Activated T-cell treated with anti-CD3 and anti-CD28 coated beads, Interleukin-2, amount 50 U/mL, for 1 hour (primary cell): ENCODE measurements at places on chromosomes 2 and 18.

GRCh38 chr2:156321243-156321904 is 11.1 kb downstream of the NR4A2 start:
- DNase-seq, result peak; percentile 61

- DNase-seq, result no peak
Observed at GRCh38 chr2:109058191-109058632, 69.2 kb upstream of the EDAR start.

DNA sequence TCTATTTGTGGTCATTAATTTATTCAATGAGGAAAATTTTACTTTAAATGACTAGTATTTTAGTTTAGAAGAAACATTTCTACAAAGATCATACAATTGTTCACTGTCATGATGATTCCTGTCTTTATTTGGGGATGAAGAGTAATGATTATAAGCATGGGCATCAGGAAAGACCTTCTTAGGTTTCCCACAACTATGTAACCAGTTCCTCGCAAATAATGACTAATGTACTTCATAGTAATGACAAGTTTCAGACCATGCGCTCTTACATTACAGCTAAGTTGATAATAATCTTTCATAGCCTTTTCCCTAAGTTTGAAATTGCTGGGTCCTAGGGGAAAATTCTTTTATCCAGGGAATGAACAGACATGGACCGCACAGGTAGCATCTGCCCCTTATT is 90.5 kb downstream of the MYO5B start:
- no peak for DNase-seq

DNA sequence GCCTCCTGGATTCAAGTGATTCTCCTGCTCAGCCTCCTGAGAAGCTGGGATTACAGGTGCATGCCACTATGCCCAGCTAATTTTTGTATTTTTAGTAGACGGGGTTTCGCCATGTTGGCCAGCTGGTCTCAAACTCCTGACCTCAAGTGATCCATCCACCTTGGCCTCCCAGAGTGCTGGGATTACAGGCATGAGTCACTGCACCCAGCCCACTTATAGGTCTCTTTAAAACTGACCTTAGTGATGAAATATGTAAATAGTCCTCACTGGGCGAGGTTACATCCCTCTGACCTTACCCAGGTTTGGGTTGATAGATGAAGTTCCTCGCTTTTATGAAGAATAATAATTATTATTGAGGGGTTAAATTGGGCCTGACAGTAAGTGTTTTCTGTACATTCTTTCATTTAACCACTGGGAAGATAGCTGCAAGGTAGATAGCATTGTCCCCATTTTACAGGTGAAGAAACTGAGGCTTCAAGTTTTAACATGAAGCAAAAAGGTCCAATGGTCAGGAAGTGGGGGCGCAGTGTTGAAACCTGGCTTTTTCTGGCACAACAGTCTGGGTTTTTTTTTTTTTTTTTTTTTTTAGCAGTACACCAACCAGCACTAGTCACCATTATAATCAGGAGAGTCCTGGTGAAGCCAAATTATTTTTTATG is 174.8 kb upstream of the EPAS1 start:
- no peak for DNase-seq

GRCh38 chr2:239267288-239267951 is 133.4 kb downstream of the HDAC4 start:
- DNase-seq, result peak; percentile 83

DNA sequence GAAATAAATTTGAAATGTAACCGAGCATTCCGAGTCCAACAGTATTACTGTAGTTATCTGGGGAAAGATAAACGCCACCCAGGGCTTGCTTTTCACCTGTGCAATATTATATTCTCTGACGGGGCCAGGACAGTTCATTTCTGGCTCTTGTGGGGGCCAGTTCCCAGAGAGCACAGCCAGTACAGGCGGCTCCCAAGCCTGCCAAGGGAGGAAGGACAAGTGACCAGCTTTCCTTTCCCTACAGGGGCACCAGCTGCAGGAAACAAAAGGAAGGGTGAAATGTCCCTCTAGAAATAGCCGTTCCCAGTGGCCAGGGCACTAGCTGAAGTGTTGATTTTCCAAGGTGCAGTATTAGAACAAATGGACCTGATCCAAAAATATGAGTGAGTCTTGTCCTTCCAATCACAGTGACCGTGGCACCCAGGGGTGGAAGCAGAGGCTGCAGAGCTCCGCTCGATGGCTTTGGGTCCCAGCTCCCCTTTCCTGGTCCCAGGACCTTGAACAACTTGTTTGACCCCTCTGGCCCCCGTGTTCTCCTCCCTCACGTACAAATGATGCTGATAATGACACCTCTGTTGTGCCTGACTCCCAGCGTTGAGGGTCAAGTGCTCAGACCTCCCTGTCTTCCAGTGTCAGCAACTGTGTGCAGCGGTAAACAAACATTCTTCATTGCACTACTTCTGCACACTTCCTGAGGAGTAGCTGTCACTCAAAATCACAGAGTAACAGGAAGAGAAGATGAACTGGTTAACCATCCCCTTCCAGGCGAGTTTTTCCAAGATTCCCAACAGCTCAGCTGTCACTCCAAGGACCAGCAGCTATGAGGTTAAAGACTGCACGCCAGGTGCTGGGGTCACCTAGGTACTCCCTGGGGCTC is 40.9 kb downstream of the GYPC start:
- no peak for DNase-seq

DNA sequence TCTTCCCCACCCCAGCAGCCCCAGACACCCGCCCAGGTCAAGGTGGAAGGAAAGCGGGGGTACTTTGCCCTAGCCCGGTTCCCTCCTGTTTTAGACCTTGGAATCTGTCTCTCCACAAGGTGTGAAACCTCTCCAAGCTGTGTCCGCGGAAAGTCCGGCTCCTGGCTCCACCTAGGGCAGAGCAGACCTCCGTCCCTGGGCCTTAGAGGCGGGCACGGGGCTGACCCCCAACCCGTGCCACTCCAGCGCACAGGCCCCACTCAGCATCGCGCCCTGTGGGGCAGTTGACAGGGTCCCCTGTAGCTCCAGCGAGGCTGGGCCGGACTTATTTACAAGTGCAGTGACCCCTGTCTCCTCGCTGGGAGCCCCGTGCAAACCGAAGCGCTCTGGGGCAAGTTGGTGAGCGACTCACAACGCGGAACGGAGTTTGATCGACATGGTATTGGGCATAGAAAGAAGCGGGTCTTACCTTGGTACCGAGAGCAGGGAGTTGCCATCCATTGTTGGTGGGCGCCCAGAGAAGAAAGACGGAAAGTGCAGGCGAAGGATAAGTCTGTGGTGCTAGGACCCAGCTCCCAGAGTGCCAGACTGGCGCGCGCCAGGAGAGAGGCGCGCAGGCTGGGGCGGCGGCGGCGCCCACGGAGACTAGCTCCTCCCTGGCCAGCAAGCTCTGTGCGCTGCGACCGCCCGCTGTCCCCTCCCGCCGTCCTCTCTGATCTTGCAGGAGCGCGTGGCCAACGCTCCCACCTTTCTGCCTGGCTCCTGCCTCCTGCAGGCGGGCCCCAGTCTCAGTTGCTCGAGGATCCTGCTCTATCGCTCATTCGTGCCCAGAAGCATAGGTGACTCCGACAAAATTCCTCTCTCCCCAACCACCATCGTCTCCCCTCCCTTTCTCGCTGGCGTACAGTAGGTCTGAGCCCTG is at the start of gene SPHKAP:
TSS of gene SPHKAP (minus strand) at position 590 of the 922 bp plus-strand sequence. CDS start at position 501, 89 bp downstream.
- no peak for DNase-seq

GRCh38 chr18:12410081-12410481 is 2.4 kb downstream of the PRELID3A start:
- no peak for DNase-seq

DNA sequence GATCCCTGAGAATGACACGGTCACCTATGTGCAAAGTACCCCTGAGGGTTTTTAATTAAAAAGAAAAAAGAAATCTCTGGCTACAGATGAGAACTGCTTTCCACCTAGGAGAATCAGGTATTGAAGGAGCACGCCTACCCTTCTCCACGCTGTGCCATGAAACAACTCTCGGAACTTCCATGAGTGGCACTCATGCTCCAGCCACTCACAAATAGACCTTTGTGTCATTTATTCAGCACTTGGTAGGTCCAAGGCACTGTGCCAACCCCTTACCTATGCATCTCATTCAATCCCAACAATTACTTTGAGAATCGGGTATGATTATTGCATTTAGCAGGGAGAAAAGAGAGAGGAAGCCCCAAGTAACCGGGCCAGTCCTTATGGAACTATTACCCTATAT is 44.9 kb upstream of the TTC39C start:
- DNase-seq, result no peak

GRCh38 chr2:240572141-240573031 is 4.1 kb downstream of the RNPEPL1 start:
- DNase-seq, result peak; percentile 17

- DNase-seq, result no peak
Observed at GRCh38 chr2:197675246-197675645, at the start of gene RFTN2. Gene RFTN2 (minus strand): TSS chr2:197675587. CDS start chr2:197675458, 129 bp downstream.

GRCh38 chr2:151007365-151007764 is 254.3 kb downstream of the RBM43 start:
- no peak for DNase-seq

DNA sequence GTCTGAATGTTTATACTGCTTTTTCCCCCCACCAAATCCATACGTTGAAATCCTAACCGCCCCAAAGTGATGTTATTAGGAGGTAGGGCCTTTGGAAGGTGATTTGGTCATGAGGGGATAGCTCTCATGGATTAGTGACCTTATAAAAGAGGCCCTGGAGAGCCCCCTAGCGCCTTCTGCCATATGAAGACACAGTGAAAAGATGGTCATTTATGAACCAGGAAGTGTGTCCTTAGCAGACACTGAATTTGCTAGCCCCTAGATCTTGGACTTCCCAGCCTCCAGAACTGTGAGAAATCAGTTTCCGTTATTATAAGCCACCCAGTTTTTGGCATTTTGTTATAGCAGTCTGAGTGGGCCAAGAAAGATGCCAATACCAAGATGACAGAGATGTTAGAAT is 7.2 kb upstream of the TSN start:
- DNase-seq, result no peak

- no peak for DNase-seq
Observed at GRCh38 chr2:197135806-197136205, 174.8 kb downstream of the ANKRD44 start.

DNA sequence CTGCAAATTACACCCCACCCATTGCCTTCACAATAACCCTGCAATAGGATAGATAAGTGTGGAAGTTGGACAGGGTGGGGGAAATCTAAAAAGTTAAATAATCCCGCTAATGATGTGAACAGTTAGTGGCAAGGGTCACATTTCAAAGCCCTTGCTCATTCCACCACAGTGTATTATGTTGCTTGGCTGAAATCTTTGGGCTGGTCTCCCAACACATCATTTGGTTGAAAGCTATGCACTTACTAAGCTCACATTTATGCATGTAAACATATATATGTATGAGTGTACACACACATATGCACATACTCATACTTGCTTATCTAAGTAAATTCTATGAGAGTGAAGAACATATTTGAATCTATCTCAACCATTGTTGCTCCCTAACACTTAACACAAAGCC is 197.8 kb downstream of the RDH14 start:
- DNase-seq, result no peak

DNA sequence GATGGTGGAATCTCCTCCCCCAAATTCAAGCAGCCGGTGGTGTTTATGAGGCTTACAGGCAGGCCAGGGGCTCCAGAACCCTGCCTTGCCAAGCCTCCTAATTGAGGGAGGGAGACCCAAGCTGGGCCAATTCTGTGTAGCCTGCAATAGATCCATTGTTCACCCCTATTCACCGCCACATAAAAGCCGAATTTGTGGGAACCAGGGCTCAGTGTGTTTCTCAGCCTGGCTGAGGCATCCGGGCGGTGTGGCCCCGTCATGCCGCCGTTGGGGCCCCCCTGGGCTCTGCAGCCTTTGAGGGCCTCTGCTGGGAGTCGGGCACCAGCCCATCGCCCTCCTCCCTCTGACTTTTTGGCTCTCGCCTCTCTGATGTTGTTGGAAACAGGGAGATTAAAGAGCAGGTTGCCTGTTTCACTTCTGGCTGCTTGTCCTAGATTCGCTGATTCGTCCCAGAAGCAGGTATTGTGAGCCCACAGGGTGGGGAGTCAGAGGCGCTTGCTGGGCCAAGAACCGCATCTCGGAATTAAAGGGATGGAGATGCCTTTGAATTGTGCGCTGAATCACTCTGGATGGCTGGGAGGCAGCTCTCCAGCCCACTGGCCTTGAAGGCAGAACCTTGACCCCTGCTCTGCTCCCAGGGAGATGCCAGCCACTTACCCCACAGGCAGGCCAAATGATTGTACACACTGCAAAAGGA is 14.7 kb upstream of the OTOS start:
- DNase-seq, result no peak

DNA sequence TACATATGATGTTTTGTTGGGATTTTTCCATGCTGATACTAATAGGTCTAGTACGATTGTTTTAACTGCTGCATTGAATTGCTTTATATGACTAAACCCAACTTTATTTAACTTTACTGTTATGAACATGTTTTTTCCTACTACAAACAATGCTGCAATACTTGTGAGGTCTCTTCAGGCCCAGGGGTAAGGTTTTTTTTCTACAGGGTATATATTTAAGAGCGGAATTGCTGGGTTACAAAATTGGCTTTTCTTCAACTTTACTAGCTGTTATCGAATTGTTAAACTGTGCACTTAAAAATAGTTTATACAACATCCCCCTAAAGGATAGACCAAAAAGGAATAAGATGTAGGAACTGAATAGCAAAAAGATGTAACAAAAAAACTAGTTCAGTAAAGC is 78.5 kb upstream of the TMEM178A start:
- DNase-seq, result no peak

- no peak for DNase-seq
Observed at GRCh38 chr2:212961255-212961654, 190.2 kb downstream of the IKZF2 start.

GRCh38 chr2:9594366-9595054 is 36.3 kb downstream of the YWHAQ start:
- DNase-seq, result no peak

DNA sequence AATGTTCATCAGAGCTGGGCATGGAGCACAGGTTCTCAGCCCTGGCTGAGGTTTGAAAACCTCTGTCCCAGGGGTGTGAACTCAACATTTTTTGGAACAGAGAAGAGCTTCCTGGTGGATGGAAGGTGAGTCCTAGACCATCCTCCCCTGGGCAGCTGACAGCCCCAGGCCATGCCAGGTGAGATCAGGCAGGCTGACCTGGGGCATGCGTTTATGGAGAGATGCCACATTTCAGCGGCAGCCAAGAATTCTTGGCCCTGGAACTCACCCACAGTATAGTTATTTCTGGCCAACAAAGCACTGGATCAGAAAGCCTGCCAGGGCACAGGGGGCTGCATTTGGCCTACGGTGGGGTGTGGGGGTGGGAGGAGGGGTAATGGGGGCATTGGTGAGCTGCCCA is 83.8 kb downstream of the EDAR start:
- no peak for DNase-seq

- DNase-seq, result no peak
Observed at GRCh38 chr2:66523377-66523969, 88.5 kb downstream of the MEIS1 start.

GRCh38 chr18:23380817-23381216 is 72.3 kb upstream of the RIOK3 start:
- DNase-seq, result no peak
